Activated naive CD8-positive, alpha-beta T cell treated with anti-CD3 and anti-CD28 coated beads, Interleukin-2, amount 10 ng/mL, durations not matched to agents 7 days and 5 days (primary cell): ENCODE measurements at places on chromosomes 1 and 21. TPM values are rescaled to one million over a fixed set of nuclear protein-coding genes. Genes with fewer than 3 reads are reported as not detected.

- no peak for DNase-seq
Observed at GRCh38 chr21:30676737-30677136, 34.1 kb downstream of the KRTAP20-3 start.

Gene HENMT1
- 32.3 TPM for total RNA-seq

Gene UBL4B
- total RNA-seq = not detected

Gene COL9A2
- total RNA-seq = 6.0 TPM

DNA sequence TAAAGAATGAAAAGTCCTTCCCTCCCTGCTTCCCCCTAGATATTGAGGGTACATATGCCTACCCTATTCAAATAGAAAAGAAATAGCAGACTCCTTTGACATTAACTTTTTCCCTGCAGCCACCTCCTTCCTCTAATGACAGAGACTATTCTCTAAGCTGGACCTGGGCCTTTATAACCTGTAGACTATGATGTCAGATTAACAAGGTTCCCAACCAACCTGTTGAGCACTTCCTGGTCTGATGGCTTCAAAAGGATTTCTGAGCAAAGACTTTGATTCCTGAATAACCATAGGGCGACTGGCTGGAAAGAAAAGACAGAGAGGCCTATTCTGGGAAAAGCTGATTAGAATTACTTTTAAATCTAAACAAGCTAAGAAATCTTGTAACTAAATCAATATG, 18.4 kb upstream of the C1orf216 start:
- no peak for DNase-seq

Gene SH3BGR
- total RNA-seq = 1.9 TPM
